NCI-H187 treated with DMSO at 0.1 percent for 48 hours (cell line): ENCODE measurements at places on chromosomes 3 and 15.

DNA sequence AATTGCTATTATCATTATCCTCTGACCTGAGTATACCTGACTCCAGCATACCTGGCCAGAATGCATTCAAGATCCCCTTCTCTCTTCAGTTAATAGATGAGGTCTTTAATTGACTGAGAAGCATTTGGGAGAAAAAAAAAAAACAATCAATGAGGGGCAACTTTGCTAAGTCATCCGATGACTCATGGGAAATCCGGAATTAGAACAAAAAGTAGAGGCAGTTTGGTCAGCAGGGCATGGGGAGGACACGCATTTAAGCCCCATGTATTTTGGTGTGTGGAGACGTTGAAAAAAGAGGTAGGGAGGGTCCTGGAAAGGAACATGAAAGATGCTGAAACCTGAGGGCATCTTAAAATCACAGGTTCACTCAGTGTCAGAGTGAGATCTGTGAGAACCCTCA, 256.2 kb downstream of the RORA start:
- DNase-seq: no peak

DNA sequence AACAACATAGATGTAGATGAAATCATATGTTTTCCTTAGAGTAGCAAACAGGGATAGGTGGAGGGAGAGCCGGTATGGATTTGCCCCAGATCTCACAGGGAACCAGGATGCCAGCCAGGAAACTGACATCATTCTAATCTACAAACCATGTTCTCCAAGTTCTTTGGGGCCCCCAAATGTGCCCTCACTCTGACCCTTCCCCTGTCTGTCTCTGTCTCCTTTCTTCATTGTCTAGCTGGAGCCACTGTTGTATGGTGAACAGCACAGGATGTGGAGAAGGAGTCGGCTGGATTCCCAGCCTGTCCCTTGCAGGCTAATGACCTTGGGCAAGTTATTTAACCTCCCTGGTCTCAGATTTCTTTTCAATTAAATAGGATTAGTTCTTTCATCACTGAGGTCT, 962 bp downstream of the ATP13A5 start:
- no peak for DNase-seq

GRCh38 chr3:190432216-190432615, 17.5 kb downstream of the TMEM207 start:
- no peak for DNase-seq

DNA sequence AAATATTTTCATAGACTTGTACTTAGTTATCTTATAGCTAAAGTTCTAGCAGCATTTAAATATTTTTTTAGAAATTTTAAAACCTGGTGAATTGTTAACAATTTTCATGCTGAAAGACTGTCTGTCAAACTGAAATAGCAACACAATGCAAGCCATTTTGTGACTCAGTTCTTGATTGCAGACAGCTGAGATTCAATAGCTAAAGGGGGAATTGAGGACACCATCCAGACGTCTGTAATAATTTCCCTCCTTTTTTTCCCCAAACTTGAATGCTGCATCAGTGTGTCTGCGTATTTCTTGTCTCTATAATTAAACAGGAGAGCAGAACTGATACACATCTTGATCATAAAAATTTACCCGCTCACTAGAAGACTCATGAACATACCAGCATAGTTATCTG, 468.3 kb downstream of the GBE1 start:
- DNase-seq: no peak

GRCh38 chr15:41133454-41133853, 17.4 kb upstream of the INO80 start:
- DNase-seq: no peak

GRCh38 chr3:169772305-169772896, 795 bp upstream of the MYNN start:
- peak; percentile 22 for DNase-seq

GRCh38 chr3:129312021-129312639, 33.5 kb downstream of the HMCES start:
- no peak for DNase-seq

- no peak for DNase-seq
Measured at GRCh38 chr15:57861034-57861638, 154.6 kb downstream of the POLR2M start.

DNA sequence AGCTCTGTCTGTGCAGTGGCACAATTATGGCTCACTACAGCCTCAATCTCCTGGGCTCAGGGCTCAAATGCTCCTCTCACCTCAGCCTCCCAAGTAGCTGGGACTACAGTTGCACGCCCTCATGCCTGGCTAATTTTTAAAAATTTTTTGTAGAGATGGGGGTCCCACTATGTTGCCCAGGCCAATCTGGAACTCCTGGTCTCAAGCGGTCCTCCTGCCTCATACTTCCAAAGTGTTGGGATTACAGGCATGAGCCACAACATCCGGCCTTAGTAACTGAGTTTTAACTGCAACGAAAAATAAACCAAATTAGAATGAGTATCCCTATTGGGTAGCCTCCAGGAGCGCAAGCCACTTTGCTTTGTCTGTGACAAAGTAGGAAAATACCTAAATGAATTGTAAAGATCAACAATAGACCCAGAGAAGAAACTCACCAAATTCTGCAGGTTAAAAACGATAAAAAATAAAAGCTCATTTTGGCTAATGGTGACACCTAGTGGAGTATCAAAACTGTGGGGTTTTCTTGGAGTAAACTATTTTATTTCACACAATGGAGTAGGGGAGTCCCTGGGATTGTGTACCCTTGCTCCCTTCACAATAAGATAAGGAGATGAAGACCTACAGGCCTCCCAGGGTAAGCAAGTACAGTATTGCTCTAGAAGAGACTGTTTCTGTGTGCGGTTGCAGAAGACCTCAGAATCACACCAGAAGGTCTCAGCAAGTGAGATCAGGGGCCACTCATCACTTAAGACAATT, 21.0 kb upstream of the CA12 start:
- DNase-seq: no peak
